CD8-positive, alpha-beta memory T cell (primary cell): ENCODE measurements at places on chromosomes 4 and X. TPM values are rescaled to one million over a fixed set of nuclear protein-coding genes. Genes with fewer than 3 reads are reported as not detected.

GRCh38 chr4:100790836-100791615 lies 273.2 kb upstream of the EMCN start:
- H3K36me3 ChIP-seq, result no peaks in the 10 kb centered on the region
- no peak overlapping the region for H3K4me3 ChIP-seq
- DNase-seq, result no peak
- H3K27me3 ChIP-seq, result no peaks in the 10 kb centered on the region
- no peaks in the 10 kb centered on the region for H3K4me1 ChIP-seq

DNA sequence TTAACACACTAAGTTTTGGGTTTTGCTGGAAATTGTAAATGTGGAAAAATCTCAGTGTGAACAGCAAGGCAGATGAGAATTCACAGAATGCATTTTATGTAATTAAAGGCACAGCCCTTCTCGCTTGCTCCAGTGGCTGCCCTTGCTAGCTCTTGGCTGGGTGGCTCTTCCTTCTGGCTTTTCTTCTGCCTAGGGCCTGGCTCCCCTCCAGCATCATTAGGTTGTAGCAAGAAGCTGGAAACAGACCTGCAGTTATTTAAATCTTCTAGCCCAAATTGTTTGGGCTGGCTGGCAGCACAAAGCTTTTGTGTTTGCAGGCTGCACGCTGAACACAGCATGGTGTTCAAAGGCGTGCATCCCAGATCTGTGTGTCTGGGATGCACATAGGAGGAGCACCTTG lies 56.5 kb downstream of the LIMCH1 start:
- H3K4me1 ChIP-seq, result no peaks in the 10 kb centered on the region
- no peak overlapping the region for H3K27ac ChIP-seq
- no peak for DNase-seq
- no peaks in the 10 kb centered on the region for H3K27me3 ChIP-seq
- H3K36me3 ChIP-seq, result no peaks in the 10 kb centered on the region

The APLN gene
- 0.11 TPM for total RNA-seq

The RAI2 gene
- total RNA-seq, result 0.55 TPM
